ENCODE measurements at places on chromosomes 11 and 22.
A peak's percentile ranks its signal among the peaks of the same experiment; 100 is the strongest.

DNA sequence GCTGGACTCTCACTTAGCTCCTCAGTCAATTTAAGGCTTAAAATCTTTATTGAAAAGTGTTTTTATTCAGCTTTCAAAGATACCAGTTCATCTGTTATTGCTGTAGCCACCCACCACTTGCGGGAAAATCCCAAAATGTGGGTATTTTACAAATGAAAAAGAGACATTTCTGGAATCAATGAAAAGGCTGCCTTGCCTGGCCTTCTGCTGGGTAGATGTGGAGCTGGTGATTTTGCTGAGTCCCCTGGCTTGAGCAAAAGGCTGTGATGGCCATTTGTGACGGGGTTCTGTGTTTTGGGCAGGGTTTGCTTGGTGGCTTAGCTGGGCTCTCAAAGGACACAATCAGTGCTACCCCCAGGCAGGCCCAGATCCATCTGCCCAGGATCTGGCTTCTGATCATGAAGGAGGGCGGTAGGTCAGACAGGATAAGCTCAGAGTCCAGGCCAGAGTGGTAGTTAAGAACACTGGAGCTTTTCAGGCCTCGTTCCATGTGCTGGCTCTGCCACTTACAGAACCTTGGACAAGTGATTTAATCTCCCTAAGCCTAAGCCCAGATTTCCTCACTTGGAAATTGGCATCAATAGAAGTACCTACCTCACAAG is 36.1 kb downstream of the UBASH3B start:
- DNase-seq, result no peak

DNA sequence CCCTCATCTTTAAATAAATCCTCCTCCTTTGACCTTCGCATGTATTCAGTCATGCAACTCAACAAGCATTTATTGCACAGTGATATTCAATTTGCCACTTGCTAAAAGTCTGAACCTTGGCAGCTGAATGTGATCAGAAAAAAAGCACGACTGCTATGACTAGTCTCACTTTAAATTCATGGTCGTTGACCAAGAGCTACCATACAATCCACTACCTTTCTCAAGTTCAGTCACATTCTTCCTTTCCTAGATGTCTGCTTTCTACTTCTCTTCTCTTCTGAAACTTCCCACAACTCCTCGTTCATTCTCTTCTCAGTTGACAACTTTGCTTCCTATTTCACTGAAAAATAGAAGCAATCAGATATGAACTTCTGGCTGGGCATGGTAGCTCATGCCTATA is 2.0 kb upstream of the SAA1 start:
- no peak for DNase-seq

- no peak for DNase-seq
Observed at GRCh38 chr11:97430877-97431276, 1041.1 kb downstream of the JRKL start.

DNA sequence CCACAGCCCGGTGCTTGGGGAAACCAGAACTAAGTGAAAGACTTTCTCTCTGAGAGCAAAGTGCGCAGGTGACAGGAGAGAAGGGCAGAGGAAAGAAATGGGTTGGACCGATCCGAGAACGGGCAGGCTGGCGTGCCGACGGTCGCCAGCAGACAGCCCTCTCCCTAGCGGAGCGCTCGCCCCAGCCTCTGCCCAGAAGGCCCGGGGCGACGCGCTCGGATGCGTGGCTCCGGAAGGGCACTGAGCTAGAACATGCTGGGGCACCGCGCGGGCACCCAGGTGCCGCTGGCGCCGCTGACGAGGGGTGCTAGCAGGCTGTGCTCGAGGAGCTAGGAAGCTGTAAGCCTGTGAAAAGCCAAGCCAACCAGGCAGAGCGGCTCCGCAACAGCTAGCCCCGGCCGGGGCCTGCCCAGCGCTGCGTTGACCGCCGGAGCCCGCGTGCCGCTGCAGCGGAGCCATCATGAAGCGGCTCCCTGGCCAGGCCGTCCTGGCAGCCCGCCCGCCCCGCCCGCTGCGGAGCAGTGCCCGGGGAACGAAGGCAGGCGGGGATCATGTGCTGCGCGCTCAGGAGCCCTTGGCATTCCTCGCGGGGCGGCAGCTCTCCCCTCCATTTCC is 22.1 kb upstream of the RRAS2 start:
- peak; percentile 88 for DNase-seq

DNA sequence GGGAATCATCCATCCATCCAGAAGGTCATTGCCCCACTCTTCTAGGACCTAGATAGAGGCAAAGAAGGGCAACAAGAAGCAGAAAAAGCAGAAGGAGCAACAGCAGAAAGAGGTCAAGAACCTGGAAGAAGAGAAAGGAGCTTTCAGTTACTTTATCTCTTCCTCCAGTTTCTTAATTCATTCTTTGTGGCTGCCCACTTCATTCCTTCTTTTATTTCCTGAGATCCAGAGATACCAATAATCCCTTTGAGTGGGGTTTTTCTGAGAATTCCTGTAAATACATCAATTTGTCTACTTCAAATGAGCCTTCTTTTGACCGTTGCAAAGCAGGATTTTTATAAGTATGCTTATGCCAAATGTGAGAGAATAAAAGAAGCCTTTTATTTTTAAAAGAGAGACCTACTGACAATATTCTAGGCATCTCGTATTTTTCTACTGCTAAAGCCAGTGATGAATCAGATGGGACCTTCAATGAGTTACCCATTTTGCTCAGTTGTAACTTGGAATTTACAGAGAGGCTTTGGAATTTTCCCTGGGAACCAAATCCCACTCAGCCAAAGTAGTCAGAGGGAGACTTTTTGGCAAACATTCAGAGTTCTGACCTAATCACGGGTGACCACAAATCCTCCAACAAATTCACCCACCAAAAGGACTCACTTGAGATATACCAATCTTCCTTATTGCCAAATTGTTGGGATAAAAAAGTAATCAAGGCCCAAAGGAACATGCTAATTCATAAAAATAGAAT is 54.9 kb downstream of the ZC3H12C start:
- peak; percentile 50 for DNase-seq

DNA sequence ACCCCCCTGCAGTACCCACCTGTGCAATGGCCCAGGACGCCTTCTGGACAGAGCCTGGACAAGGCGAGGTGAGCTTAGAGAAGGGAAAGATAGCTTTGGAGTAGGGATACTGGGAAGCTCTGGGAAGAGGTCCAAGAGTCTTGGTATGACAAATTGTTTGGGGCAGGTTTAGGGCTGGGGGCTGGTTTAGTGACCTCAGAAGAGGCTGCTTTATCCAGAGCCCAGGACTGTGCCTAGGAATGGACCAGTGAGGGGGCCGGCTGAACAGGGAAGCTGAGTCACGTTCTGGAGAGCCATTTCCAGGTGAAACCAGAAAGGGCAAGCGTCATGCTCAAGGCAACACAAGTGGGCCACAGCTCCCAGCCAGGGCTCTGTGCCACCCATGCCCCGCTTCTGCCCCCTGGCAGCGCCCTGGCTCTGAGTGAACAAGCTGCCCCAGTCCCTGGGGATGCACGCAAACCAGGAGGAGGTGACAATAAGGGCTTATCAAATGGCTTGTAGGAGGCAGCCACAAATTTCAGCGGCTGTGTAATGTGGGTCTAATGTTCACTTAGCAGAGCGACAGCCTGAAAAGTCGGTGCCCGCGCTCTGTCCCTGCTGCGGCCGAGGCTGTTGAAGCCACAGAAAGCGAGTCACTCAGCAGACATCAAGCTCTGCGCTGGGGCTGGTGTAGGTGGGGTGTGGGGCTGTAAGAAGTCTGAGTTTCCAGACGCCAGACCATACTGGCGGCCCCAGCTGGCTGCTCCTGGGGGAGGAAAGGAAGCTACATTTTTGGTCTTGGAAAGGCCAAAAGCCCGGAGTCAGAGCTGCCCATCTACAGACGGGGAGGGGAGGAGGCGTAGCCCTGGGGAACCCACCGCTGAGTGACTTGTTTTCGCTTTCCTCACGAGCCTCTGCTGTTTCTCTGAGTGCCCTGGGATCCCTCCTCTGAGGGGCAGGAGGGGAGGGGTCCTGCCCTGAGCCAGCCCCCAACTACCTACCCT is 18.3 kb upstream of the SYT7 start:
- peak; percentile 52 for DNase-seq

GRCh38 chr11:81819462-81819861 is 914.2 kb downstream of the FAM181B start:
- no peak for DNase-seq

- no peak for DNase-seq
Observed at GRCh38 chr11:71505001-71505400, 22.1 kb upstream of the KRTAP5-7 start.

DNA sequence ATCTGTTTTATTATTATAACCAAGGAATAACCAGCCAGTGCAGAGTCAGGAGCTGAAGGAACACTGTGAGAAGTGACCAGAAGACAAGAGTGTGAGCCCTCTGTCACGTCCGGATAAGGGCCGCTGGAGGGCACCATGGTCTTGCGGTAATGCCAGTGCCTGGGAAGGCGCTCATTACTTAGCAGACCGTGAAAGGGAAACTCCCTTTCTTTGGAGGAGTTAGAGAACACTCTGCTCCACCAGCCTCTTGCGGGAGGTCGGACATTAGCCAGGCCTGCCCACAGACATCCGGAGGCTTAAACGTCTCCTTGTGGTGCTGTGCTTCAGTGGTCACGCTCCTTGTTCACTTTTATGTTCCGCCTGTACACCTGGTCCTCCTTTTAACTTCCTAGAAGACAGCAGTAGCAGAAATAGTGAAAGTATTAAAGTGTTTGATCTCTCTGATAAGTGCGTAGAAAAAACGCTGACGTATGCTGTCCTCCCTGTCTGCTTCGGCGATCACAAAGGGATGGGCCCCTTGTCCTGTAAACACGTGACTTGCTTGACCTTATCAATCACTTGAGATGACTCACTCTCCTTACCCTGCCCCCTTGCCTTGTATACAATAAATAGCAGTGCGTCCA is 120.6 kb upstream of the LMO1 start:
- no peak for DNase-seq

GRCh38 chr11:14703731-14704130 is 60.1 kb downstream of the PDE3B start:
- no peak for DNase-seq

GRCh38 chr11:11636671-11637070 is 14.9 kb upstream of the GALNT18 start:
- DNase-seq, result no peak

DNA sequence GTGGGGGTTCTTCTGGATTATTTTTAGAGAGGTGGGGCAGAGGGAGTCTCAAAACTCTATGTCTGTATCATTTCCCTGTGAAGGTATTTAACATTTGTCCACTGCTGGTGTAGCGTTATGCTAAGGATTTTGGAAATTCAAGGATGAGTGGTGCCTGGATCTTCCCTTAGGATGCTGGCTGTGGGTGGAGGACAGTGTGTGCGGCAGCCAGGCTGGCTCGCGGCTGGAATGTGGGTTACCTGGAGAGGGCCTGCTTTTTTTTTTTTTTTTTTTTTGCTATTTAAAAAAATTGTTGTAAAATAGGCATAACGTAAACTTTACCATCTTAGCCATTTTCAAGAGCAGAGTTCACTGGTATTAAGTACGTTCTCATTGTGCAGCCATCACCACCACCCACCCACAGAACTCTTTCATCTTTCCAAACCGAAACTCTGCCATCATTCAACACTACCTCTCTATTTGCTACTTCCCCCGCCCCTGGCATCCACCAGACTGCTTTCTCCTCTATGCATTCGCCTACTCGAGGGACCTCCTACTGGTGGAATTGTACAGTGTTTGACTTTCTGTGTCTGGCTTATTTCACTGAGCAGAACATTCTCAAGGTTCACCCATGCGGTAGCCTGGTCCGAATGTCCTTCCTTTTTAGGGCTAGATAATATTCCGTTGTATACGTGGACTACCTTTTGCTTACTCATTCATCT is 67.1 kb downstream of the PARVB start:
- DNase-seq, result no peak

GRCh38 chr11:125389339-125390166 is 106.5 kb downstream of the FEZ1 start:
- no peak for DNase-seq

GRCh38 chr11:126060757-126061171 is 1.9 kb downstream of the CDON start:
- no peak for DNase-seq

GRCh38 chr11:38927993-38928392 is 2330.0 kb upstream of the RAG2 start:
- DNase-seq, result no peak

GRCh38 chr11:73416786-73417185 is 40.6 kb downstream of the RELT start:
- DNase-seq, result peak; percentile 65

DNA sequence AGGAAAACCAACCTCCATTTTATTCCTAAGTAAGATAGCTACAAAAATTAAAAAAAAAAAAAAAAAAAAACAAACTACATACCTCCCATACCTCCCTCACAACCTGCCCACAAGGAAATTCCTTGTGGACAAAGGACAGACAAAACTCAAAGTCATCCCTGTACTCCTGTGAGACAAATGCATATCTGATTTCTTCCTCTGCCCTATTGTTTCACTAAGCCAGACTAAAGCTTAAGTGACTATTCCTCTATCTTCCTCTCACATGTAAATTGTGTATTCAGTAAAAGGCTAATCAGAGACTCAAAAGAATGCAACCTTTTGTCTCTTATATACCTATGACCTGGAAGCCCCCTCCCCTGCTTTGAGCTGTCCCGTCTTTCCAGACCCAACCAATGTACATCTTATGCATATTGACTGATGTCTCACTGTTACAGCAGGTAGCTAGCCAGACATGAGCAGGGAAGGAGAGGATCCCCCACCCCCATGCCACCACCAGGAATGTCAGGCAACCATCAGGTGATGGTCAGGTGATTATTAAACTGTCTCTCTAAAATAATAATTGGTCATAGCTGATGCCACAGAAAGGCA is 289.4 kb downstream of the SBF2 start:
- DNase-seq, result no peak

DNA sequence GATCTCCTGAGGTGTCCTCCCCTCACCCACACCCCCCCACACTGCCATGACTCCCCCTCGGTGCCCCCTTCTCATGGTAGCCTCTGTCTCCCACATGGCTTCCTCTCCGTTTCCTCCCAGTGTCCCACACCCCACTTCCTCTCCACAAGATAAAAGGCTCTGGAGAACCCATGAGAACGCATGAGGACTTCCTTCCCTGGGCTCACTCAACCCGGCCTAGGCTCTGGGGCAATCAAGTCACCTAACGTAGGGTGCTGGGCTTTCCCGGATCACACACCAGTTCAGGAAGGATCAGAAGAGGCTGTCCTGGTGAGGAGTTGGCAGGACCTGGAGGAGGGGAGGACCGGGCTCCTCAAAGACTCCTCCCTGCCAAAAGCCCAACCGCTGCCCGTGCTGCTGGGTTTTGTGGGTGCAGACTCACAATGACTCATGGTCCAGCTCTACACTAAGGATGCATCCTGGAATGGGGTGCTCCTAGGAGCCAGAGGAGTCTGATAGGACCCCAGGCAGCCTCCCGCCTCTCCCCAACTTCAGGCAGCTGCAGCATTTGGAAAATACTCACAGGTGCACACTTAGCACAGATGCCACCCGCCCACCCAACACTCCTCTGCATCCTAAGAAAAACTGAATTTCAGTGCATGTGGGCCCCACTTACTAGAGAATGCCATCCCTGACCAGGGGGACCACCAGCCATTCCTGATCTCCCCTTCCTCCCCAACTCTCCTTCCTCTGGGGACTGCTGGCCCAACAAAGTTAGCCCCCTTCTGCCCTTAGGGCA is 21.0 kb downstream of the SLC22A12 start:
- DNase-seq, result no peak

GRCh38 chr22:40746428-40747220 is 67.3 kb downstream of the MCHR1 start:
- no peak for DNase-seq

- no peak for DNase-seq
Observed at GRCh38 chr11:131838016-131838415, 467.6 kb downstream of the NTM start.

GRCh38 chr11:68541116-68541515 is 80.6 kb downstream of the PPP6R3 start:
- no peak for DNase-seq

- DNase-seq, result no peak
Observed at GRCh38 chr11:96275801-96276594, 67.0 kb downstream of the MAML2 start.
